Chondrocyte (in vitro differentiated cells): ENCODE measurements at places on chromosomes 11 and 22.

DNA sequence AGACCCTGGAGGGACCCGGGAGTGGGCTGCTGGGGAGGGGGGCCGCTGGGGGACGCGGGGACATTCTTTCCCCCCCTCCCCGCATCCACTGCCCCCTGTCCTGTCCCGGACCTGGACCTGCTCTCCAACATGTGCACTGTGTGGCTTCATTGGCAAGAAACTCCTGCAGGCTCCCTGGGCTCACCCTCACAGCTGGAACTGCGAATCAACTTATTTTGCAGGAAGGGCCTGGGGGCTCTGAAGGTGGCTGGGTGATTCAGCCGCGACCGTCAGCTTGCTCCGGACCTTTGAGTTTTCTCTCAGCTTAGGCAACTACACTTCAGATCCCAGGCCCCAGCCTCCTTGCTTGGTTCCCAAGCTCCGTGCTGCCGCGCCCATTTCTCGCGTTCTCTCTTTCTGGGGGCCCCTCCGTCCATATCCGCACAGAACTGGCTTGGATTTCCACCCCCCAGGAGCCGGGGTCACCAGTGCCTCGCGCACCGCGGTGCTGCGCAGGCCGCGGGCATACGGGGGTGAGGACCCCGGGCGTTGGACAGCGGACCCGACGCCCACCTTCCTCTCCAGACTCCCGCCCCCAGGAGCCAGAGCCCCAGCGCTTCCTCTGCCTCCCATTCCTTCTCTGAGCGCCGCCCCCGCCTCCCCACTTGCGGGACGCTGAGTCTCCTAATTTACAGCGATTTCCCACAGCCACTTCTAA is 471 bp upstream of the AHNAK start:
- DNase-seq, result no peak

DNA sequence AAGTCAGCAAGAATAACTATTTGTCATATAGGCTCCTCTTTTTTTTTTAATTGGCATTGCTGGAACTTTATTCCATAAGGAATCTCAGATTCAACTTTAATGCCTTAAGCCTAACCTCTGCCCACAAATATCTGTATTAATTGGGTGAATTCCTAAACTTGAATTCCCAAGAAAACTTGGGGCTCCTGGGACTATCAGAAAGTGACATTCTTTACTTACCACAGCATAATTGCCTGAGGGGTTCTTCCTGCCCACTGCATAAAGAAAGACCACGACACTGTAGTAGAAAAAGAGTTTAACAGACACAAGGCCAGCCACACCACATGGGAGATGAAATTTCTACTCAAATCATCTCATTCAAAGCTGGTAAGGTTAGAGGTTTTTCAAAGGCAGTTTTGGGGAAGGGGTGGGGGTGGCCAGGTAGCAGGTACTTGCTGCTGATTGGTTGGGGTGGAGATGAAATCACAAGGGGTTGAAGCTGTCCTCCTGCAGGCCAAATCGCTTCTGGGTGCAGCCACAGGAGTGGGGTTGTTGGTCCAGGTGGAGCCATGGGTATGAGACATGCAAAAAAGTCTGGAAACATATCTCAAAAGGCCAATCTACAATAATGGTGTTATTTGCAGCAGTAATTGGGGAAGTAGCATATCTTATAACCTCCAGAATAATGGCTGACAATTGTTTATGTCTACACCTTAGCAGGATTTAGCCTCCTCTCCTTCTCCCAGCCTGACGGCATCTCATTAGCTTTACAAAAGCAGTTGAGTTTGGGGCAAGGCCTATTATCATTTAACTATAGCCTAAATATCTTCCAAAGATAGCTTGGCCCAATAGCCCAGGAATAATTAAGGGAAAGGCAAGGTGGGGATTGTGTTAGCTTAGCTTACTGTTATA is 4.8 kb upstream of the NLRP10 start:
- no peak for DNase-seq

DNA sequence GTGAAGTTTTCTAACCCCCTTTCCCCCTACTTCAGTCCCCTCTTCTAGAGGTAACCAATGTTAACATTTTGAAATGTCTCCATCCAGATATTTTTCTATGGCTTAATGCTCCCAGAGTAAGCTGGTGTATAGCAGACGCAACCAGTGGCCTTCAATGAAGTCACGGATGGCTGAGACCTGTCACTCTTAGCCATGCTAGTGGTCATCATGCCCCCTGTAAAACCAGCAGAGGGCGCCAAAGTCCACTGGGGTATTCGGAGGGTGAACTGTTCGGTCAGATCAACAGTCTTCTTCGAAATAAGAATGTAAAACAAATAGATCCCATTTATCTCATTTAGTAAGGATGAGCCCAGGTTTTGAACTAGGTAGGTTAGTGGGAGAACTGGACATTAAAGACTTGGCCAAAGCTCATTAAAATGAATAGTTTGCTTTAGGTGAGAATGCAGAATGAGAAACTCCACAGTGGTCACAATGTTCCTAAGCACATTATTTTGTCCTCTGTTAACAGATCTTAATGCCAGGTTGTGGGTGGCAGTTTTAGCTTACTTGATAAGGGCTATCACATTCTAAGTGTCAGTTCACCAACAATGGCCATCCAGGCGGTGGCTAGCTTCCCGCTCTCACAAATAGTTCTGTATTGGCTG is 8.6 kb upstream of the MMP8 start:
- DNase-seq, result no peak

DNA sequence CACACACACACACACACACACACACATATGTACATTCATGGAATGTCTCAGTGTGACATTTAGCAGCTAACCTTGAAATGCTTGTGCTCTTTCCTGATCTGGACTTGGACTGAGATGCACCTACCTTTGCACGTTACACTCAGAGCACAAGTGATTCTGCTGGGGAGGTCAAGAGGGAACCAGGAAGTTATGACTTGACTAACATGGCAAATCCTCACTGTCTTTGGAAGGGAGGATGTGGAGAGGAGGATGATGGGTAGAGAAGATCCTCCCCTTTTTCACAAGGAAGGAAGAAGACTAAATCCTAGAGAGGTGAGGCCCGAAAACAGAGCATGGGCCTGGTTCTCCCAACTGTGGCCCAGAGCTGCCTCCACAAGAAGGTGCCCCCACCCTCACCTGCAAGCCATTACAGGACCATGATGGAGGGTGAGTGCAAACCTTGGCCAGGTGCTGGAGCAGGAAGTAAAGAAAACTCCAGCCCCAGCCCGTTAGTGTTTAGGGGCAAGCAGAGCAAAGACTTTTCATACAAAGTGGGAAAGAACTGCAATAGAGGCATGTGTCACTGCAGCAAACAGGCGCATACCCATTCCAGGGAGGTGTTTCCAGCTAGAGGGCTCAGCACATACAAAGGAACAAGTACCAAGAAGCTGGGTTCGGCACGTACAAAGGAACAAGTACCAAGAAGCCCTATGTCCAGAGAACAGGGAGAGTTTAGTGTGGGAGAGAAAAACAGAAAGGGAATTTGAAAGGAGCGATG is 26.4 kb downstream of the SCN4B start:
- peak; percentile 6 for DNase-seq

DNA sequence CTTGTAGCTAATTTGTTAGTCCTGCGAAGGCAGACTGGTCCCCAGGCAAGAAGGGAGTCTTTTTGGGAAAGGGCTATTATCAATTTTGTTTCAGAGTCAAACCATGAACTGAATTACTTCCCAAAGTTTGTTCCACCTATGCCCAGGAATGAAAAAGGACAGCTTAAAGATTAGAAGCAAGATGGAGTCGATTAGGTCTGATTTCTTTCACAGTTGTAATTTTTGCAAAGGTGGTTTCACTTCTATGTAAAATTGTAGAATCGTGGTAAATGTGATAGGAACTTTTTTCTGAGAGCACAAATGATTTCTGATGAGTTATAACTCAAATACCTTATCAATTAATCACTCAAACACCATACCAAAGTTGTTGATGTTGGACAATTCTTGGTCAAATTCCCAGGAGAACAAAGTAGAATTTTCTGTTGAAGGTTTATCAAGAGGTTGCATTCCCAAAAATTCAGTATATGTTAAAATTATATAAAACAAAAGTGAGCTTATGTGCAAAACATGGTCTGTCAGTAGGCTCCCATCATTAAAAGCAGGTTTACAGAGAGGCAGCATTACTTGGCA is 2.9 kb upstream of the CTSC start:
- no peak for DNase-seq

DNA sequence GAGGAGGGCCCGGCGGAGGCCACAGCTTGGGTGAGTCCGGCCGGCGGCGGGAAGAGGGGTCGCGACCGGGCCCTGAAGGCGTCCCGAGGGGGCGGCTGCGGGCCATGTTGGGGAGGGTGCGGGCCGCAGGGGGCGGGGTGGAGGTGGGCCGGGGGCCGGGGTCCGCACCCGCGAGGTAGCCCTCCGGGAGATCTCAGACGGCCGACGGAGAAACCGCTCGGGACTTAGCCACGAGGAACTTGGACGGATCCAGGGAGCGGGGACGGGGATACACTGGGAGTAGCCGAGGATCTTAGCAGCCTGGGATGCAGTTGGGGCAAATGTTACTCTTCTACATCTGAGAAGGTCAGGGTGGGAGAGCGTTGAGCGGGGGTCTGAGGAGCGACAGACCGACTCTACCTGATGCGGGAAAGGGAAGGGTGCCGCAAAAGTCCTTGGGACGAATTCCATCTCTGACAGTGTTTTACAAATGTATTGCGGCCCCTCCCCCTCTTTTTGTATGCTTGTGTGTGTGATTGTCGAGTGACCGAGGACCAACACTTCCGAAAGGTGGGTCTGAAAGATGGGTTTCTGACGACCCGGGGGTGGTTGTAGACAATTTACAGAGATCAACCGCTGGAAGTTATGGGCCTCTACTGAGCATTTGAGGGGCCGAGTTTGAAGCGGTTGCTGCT is 658 bp downstream of the STIP1 start:
- no peak for DNase-seq

DNA sequence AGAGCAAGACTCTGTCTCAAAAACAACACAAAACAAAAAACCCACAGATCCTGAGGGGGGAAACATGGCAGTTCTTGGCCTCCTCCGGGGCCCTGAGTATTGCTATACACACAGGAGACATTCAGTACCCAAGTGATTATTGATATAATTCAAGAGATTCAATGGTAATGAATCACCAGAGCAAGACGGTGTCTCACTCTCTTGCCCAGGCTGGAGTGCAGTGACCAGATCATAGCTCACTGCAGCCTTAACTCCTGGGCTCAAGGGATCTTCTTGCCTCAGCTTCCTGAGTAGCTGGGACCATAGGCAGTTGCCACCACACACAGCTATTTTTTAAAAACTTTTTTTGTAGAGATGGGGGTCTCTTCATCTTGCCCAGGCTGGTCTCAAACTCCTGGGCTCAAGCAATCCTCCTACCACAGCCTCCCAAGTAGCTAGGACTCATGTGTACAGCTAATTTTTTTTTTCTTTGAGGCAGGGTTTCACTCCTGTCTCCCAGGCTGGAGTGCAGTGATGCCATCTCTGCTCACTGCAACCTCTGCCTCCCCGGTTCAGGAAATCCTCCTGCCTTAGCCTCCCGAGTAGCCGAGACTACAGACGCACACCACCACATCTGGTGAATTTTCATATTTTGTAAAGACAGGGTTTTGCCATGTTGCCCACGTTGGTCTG is 21.8 kb upstream of the PIK3C2A start:
- DNase-seq, result no peak

- DNase-seq, result peak; percentile 6
These were observed 22.3 kb downstream of the PIK3IP1 start for GRCh38 chr22:31269892-31270579.

DNA sequence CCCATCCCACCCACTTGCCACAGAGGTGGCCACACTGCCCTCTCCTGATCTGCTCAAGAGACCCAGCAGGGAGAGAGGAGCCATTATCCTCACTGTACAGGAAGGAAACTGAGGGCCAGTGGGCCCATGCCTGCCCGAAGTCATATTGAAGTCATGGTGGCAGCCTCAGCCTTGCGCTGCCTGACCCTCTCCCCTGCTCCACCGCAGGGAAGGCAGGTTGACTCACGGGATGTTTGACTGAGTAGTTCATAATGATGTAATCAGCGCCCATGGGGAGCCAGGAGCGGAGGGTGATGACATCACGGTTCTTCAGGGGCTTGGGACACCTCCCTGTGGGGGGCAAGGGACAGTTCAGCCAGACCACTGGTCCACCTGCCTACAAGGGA is 6.1 kb upstream of the ARAP1 start:
- DNase-seq, result no peak

- DNase-seq, result no peak
These were observed 541.2 kb upstream of the API5 start for GRCh38 chr11:42770444-42771065.

DNA sequence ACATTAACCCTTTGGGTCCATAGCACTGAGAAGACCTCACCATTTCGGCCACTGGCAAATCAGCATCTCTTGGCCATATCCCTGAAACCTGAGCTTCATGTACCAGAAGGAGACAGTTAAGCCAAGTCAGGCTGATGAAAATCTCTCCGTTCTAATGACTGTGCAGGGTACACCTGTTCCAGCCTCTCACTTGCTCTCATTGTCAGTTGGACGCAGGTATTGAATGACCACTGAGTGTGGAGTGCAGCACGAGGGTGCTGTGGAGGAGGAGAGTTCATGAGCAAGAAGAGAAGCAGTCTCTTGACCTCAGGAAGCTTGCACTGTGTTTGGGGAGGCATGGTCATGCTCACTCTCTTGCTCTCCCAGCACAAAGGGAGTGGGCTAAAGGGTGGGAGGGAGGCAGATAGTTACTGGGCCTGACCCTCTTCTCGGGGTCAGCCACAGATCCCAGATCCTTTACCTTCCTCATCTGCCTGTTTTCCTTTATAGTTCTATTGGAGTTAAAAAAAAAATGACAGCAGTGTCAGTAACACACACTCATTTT is 65.2 kb downstream of the ZBTB16 start:
- DNase-seq, result no peak

- no peak for DNase-seq
These were observed 290.0 kb upstream of the CHORDC1 start for GRCh38 chr11:90512846-90513245.

DNA sequence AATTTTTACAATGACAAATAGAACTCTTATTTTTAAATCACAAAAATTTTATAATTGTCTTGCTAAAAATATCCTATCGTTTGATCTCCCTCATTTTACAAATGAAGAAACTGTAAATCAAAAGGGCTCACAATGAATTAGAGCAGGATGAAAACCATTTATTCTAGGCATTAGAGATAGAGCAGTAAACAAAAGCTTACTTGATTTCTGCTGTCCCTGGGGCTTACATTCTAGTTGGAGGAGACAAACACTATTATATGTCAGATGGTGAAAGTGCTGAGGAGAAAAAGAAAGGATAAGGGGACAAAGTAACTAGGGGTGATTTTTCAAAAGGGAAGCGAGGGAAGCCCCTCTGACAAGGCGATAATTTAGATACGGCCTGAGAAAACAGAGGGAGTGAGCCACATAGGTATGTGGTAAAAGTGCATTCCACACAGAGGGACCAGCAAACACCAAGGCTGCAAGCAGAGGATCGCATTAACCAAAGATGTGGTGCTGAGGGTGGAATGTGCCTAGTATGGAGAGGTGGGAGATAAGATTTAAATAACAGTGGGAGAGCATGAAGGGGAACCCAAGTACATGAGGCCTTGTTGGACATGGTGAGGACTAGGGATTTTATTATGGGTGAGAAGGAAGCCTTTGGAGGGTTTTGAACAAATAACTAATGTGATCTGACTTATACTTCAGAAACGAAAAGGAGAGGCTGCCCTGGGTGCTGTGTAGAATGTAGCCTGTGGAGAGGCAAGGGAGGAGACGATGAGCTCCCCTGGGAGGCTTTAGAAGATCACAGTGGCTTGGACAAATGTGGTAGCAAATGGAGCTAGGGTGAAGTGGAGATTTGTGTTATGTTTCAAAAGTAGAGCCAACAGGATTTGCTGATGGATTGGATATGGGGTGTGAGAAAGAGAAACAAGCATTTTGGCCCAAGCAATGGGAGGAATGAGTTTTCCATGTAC is 62.1 kb downstream of the PDHX start:
- no peak for DNase-seq
